ENCODE measurements at places on chromosomes 6 and 20.

DNA sequence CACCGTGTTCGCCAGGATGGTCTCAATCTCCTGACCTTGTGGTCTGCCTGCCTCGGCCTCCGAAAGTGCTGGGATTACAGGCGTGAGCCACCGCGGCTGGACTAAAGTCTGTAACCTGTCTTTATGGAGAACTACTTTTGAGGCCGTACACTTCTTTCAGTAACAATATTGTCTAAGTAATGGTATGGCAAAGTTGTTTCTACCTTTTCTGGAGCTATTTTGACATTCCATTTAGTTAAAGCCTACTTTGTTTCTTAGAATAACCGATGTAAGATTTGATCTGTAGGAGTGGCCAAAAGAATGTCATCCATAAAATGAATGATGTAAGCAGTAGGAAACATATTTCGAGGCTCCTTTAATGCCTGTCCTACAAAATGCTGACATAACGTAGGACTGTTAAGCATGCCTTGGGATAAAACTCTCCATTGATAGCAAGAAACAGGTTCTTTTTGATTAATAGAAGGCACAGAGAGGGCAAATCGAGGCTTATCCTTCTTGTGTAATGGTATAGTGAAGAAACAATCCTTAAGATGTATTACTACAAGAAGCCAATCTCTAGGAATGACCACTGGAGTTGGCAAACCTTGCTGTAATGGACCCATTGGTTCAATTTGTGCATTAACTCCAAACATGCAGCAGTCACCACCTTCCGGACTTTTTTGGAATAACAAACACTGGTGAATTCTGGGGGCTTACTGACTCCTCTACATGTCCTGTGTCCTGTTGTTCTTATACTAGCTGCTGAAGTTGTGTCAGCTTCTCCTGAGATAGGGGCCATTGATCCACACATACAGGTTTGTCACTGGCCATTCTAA lies 35.9 kb downstream of the HLA-DRA start:
- H3K4me1 ChIP-seq, result no peaks in the 10 kb centered on the region
- no peak overlapping the region for H3K27ac ChIP-seq
- DNase-seq, result no peak

DNA sequence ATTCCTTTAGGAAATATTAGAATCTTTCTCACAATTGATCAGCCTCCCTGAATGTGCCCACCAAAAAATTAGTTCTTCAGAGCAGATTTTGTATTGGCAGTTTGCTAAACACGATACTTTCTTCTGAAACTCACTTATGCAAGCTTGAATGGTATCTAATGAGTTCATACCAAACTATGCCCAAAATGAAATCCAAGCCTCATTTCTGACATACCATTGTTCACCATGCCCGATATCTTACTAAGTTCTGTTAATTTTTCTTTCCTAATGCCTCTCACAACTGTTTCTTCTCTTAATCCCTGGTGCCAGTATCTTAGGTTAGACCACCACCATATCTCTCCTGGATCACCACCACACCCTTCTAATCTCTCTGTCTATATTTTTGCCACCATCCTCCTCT lies 755.9 kb downstream of the KIF16B start:
- no peaks in the 10 kb centered on the region for H3K36me3 ChIP-seq
- no peak overlapping the region for H3K27ac ChIP-seq
- no peaks in the 10 kb centered on the region for H3K27me3 ChIP-seq
- DNase-seq, result no peak

DNA sequence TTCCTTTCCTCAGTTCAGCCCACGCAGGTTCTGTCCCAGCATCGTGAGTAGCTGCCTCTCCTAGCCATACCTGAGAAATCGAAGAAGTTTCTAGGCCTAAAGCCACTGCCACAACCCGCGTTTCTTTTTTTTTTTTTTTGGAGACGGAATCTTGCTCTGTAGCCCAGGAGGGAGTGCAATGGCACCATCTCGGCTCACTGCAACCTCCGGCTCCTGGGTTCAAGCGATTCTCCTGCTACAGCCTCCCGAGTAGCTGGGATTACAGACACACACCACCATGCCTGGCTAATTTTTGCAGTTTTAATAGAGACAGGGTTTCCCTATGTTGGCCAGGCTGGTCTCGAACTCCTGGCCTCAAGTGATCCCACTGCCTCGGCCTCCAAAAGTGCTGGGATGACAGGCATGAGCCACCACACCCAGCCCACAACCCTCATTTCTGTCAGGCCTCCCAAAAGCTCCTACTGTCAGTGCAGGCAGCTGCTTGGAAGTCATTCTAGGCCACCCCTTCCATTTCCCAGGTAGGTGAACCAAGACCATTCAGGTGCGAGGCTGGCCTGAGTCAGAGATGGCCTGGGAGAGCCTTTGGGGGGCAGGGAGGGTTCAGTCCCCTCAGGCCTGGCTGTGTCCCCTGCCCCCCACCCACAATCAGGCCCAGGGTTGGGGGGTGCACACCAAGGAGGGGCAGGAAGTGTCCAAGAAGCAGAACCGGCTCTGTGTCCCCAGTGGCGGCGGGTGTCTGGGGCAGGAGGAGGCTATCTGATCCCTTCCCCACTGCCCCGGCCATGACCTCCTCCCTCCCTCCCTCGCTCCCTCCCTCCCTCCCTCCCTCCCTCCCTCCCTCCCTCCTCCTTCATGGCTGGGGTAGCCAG lies 47.2 kb downstream of the NOL4L start:
- no peak overlapping the region for H3K4me3 ChIP-seq
- DNase-seq, result no peak
- no peaks in the 10 kb centered on the region for H3K27me3 ChIP-seq
- H3K4me1 ChIP-seq, result no peaks in the 10 kb centered on the region
- no peak overlapping the region for H3K27ac ChIP-seq

GRCh38 chr6:25423358-25423757 lies 144.2 kb downstream of the CARMIL1 start:
- H3K36me3 ChIP-seq, result no peaks in the 10 kb centered on the region
- no peak overlapping the region for H3K27ac ChIP-seq
- no peak for DNase-seq
- no peaks in the 10 kb centered on the region for H3K27me3 ChIP-seq

DNA sequence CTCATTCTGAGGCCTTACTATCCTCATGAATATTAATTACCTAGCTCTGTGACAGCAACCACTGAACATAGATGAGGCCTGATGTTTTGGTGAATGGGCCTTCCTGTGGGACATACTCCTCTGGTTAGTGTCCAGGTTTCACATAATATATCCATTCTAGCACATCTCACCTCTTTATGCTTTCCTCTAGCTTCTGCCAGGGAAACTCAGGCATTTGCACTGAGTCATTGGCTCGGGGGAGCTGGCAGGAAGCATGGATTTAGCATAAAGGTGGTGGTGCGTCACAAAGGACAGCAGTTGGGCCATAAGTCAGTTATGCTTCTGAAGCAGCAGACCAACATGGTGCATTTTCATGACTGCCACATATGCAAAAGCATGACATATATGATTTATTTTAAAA lies 37.5 kb upstream of the TMEM170B start:
- H3K4me3 ChIP-seq, result no peak overlapping the region
- no peaks in the 10 kb centered on the region for H3K4me1 ChIP-seq
- H3K27me3 ChIP-seq, result no peaks in the 10 kb centered on the region
- DNase-seq, result no peak
- H3K27ac ChIP-seq, result no peak overlapping the region

DNA sequence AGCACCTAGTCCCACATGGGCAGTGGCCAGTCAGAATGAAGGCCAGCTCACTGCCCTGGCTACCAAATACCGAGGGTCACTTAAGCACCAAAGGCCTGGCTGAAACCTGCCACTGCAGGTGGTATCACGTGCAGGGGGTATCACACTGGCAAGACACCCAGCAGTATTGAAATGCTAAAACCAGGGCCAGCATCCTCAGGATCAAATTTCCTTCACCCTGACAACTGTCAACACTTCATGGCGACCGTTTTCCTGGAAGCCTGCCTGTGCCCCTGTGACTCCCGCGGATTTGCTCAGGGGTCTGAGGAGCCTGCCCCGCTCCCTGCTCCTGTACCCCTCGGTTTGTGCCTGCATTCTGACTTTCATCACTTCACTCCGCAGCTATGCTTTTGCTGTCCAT lies 151.1 kb downstream of the TTLL2 start:
- no peaks in the 10 kb centered on the region for H3K27me3 ChIP-seq
- no peaks in the 10 kb centered on the region for H3K4me1 ChIP-seq
- no peak overlapping the region for H3K27ac ChIP-seq
- H3K36me3 ChIP-seq, result no peaks in the 10 kb centered on the region
- DNase-seq, result no peak

Measured in right lobe of liver (tissue), 6 donors.